Osteocyte (in vitro differentiated cells): ENCODE measurements at places on chromosomes 4 and X. TPM values are rescaled to one million over a fixed set of nuclear protein-coding genes. Genes with fewer than 3 reads are reported as not detected.

GRCh38 chrX:31392513-31392912, 320.7 kb upstream of the FTHL17 start:
- H3K4me3 ChIP-seq = no peak overlapping the region
- H3K36me3 ChIP-seq = no peaks in the 10 kb centered on the region
- peaks cover 11% of the 10 kb centered on the region for H3K4me1 ChIP-seq
- no peak overlapping the region for H3K27ac ChIP-seq
- no peak for DNase-seq

DNA sequence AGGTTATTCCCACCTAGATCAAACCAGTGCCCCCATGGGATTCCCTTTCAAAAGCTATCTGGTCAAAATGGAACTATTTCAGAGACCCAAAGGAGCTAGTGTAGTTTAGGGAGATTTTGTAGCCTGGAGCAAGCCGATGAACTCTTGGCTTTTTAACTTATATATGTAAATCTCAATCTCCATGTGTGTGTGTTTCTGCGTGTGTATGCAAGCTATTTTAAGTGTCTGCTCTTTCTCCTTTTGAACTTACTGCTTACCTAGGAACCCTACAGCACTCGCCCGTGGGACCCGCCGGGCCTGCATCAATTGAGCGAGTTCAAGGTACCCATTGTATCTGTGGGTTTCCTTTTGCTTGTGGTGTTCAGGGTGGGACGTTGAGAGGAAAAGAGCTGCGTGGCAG, 10.4 kb downstream of the CSTF2 start:
- H3K27ac ChIP-seq = no peak overlapping the region
- no peak for DNase-seq
- peaks cover 8% of the 10 kb centered on the region for H3K36me3 ChIP-seq
- H3K4me3 ChIP-seq = no peak overlapping the region
- H3K4me1 ChIP-seq = no peaks in the 10 kb centered on the region
- H3K27me3 ChIP-seq = no peaks in the 10 kb centered on the region

GRCh38 chr4:118264096-118264495, 88.7 kb downstream of the PRSS12 start:
- no peaks in the 10 kb centered on the region for H3K27me3 ChIP-seq
- no peak overlapping the region for H3K4me3 ChIP-seq
- H3K4me1 ChIP-seq = no peaks in the 10 kb centered on the region
- DNase-seq = no peak

GRCh38 chr4:123120473-123120872, 198.1 kb upstream of the NUDT6 start:
- H3K27ac ChIP-seq = no peak overlapping the region
- no peaks in the 10 kb centered on the region for H3K27me3 ChIP-seq
- no peak for DNase-seq
- no peaks in the 10 kb centered on the region for H3K36me3 ChIP-seq
- no peak overlapping the region for H3K4me3 ChIP-seq

The DGAT2L6 gene
- not detected in 2 replicates for total RNA-seq

The CDX4 gene
- total RNA-seq = not detected in 2 replicates

The ADGRA3 gene
- total RNA-seq = 32.2 and 34.0 TPM in 2 replicates
